Activated T-cell treated with anti-CD3 and anti-CD28 coated beads, Interleukin-2, amount 50 U/mL, for 72 hours (primary cell): ENCODE measurements at places on chromosomes 3 and 15. TPM values are rescaled to one million over a fixed set of nuclear protein-coding genes. Genes with fewer than 3 reads are reported as not detected.

GRCh38 chr3:30233913-30234646 lies 372.3 kb upstream of the TGFBR2 start:
- no peak for DNase-seq

- no peak for DNase-seq
Observed at GRCh38 chr15:25694823-25695312, 168.3 kb downstream of the ATP10A start.

- DNase-seq, result no peak
Observed at GRCh38 chr3:187328691-187329090, 37.2 kb upstream of the MASP1 start.

DNA sequence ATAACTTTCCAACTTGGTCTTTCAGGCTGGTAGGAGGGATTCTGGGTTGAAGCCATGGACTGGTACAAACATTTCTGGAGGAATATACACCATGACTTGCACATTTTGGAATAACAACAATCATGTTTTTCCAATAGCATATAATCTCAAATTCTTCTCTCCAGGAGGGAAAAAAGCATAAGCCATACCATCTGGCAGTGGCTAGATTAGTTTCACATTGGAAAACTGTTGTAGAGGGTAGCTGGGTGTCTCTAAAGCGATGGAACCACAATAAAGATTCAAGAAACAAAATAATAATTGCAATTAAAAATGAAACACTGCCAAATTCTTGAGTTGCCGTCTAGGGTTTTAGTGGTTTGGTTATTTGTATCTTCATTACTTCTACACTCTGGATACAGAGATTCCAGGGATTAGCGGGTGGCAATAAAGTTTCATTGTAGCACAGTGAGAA lies 278.5 kb upstream of the RASGRP1 start:
- DNase-seq, result no peak

DNA sequence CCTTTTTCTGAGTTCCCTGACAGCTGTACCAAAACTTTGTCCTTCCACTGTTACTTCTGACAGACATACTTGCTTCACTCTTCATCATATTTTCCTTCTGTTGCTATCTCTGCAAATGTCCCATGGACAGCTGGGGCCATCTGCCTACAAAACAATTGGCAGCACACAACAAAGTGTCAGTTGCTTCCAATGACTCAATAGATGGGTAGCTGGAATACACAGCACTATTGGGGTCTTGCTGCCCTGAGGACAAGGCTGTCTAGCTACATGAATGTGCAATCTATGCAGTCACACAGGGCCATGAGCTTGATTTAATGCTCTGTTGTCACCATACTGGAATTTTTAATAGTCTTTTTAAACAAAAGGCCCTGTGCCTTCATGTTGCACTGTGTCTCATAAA lies 192.8 kb downstream of the DTWD1 start:
- no peak for DNase-seq

- DNase-seq, result no peak
Observed at GRCh38 chr3:57876632-57877031, 120.5 kb downstream of the SLMAP start.

DNA sequence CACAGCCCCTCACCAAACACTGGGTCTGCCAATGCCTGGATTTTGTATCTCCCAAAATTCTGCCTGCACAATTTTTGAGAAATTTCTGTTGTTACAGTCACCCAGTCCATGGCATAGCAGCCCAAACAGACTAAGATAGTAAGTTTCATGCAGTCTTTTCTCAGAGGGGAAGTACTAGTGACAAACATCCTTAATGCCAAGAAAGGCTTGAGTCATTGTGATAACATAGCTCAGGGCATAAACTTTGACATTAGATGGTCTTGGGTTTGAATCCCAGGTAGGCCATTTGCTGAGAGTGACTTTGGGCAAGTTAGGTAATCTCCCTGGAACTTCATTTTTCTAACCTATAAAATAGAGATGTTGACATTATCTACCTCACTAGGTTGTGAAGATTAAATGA lies 36.1 kb upstream of the PFN2 start:
- DNase-seq, result no peak

DNA sequence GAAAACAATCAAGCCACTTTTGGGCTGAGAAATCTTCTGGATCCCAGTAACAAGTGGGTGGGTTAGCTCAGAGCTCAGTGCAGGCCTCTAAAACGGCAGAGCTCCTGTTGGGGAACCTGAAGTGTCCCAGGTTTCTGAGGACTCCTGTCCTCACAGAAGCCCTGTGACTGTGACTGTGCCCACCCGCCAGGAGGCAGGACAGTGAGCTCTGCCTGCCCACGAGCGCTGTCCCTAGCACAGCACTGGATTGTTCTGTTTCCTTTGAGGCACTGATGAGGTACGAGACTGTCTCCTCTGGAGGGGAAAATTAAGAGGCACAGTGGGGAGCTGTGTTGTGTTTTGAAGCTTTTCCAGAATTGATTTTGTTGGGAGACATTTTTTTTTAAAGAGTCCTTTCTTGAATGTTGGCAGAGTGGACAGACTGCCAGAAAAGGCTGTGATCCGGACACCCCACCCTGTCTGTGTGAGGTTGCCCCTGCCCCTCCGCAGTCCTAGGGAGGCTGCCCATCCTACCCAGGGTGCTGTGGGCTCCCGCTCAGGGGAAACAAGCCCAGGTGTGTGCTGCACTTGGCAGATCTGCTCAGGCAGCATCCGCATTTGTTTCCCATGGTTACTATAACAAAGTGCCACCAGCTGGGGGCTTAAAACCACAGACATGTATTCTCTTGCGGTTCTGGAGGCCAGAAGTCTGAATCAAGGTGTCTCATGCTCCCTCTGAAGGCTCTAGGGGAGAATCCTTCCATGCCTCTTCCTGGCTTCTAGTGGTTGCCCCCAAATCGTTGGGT lies 66.6 kb upstream of the LARS2 start:
- no peak for DNase-seq

DNA sequence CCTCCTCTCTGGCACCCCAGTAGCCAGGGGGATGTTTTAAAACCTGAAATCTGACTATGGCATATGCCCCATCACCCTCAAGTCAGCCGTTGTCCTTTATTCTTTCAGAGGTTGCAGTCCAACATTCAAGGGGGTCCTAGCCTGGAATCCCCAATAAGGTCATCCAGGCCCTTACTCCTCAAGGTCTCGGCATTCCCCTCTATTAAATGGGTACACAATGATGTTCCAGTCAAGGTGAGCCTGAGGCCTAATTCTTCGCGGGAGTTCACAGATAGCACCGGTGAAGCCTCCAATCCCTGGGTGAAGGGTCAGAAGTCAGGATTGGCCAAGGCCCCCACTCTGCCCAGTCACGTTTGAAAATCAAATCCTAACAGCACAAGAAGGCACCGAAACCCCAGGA lies 8.1 kb upstream of the SEMA3F start:
- DNase-seq, result no peak

DNA sequence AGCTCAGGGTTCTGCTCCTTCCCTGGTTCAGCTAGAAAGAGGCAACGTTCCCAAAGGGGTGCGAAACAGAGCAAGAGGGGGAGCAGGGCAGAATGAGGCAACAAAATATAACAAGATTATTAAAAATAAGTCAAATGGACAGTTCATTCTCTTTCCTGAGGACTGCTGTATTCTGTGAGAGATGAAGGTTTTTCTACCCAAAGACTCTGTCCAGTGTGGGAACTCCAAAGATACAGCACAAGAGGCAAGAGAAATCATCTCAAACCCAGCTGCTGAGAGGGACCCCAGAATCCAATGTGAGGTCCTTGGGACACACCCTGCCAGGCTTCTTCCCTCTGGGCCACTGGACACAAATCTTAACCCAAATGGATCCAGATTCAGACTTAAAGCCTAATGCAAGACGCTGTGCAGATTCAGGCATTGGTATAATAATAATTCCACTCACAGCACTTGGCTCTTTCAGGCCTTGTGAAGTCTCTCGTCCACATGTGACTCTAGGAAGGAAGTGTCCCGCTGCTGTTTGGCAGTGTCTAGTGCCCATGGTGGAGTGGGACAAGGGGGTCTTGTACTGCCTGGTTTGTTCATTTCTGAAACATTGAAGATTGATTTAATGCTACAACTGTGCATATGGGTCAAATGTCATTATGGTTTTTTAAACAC lies 14.5 kb upstream of the ARHGAP31 start:
- no peak for DNase-seq

CLDN11 gene
- total RNA-seq, result not detected

GHRL gene
- total RNA-seq, result 0.43 TPM

NTRK3 gene
- total RNA-seq, result 8.9 TPM

FGF7 gene
- not detected for total RNA-seq

CPN2 gene
- total RNA-seq, result not detected
